ENCODE measurements at places on chromosomes 11 and 22.
A peak's percentile ranks its signal among the peaks of the same experiment; 100 is the strongest.

DNA sequence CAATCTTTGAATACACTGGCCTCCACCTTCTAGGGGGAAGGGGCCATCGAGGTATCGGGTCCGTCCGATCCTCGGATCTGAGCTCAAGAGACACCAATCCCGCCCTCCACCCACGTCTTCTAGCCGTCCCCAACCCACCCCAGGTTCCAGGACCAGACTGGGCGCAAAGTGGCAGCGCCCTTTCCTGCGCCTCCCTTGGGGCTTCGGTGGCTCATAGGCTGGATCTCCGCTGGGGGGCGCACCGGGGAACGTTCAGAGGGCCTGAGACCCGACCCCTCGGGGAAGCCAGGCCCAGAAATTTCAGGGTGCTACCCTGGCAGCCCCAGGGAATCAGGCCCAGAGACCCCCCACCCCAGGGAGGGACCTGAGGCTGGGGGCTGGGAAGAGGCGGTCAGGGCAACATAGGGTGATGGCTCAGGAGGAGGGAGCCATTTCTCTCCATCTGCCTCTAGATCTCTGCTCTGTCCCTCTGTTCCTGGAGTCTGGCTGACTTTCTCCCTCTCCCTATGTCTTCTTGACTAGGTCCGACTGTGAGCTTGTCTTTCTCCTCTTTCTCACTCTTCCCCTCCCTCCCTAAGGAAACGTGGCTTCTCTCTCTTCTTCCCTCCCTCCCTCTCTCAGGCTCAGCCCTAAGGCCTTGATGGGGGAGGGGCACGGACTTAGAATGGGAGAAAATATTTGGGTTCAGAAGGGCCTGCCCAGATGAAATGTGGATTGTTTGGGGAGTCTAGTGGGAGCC is 1.1 kb downstream of the CREB3L1 start:
- DNase-seq: peak; percentile 19

- DNase-seq: no peak
Measured at GRCh38 chr22:24834845-24835570, 29.0 kb downstream of the SGSM1 start.

- DNase-seq: no peak
Measured at GRCh38 chr22:39087881-39088684, 9.0 kb upstream of the APOBEC3H start.

GRCh38 chr11:97732011-97732632 is 1288.6 kb upstream of the CNTN5 start:
- DNase-seq: no peak

- peak; percentile 34 for DNase-seq
Measured at GRCh38 chr22:24424001-24424900, 3.1 kb upstream of the ADORA2A start.

- no peak for DNase-seq
Measured at GRCh38 chr11:47850337-47850736, 2.2 kb upstream of the NUP160 start.

DNA sequence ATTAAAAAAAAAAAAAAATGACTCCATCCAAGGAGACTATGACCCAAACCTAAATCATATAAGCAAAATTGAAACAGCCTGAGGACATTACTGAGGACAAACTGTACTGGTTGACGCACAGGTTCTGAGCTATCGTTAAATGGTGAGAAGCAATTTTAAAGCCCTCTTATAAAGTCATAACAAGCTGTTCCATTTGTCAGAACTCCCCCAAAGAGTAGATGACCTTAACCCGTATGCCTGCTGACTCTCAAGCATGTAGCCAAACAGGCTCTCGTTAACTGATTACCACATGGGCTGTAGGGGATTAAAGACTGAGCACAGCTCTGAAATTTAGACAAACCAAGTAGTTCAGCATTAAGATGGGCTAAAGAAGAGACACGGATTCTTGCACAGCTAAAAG is 2.2 kb downstream of the CRYAB start:
- no peak for DNase-seq

DNA sequence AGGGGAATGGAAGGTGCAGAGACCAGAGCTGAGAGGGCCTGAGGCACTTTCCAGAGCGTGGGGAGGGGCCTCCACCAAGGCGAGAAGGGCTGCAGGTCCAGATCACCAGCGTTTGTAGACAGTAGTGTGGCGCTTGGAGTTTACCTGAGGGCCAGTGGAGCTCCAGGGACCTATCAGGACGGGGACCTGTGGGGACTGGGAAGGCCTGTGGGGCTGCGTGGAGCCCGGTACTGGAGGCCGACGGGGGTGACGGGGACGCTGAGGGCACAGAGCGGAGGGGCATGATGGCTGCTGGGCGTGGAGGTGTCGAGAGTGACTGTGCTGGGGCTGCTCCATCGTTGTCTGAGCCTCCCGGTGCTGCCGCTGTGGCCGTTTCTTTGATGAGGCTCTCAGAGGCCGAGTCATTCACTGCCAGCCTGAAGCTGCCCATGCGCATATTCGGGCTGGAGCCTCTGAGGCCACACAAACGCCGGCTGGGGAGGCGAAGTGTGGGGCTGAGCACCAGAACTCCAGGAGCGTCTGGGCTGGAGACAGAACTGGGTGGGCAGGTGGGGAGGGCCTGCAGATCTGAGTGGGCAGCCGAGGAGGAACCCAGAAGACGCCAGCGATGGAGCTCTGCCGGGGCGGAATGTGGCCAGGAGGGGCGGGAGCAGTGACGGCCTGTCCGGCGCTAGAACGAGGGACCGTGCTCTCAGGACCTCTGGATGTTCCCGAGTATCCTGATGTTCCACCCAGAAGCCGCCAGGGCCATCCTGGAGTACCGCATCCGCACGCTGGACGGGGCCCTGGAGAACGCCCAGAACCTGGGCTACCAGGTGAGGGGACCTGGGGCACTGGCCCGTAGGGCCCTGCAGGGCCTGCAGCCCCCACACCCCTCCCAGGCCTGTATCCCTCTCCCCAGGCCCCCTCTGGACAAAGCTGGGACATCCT is 2.6 kb downstream of the PGGHG start:
- no peak for DNase-seq

DNA sequence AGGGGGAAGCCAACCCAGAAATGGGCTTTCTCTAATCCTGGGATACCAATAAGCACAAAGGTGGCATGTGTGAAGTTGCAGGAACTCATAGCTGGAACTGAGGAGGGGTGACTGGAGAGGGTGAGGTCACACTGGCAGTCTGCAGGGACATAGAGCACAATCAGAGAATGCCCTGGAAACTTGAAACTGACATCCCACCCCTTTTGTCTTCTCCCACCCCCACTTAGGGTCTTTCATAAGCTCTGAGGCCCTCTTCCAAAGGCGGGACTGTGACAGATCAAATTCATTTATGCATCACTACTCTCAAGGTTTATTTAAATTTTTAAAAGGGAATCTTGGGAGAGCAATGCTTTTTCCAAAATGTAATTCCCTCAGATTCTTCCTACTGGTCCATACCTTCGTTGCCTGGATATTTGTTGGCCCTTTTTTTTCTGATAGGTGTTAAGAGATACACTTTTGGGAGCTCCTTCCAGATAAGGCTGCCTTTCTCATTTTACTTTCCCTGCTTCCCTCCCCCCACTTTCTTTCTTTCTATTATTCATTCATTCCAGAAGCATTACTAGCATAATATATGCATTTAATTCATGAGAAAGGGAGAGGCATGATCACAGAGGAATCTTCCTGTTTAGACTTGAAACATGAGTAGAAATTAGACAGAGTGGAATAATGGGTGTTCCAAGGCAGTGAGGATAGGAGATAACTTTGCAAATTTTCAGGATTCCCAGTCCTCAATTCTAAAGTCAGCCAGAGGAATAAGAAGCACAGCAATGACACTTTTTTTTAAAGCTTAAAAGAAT is 14.8 kb downstream of the OR51E2 start:
- no peak for DNase-seq

- DNase-seq: no peak
Measured at GRCh38 chr22:47002692-47003091, 240.2 kb downstream of the TBC1D22A start.

DNA sequence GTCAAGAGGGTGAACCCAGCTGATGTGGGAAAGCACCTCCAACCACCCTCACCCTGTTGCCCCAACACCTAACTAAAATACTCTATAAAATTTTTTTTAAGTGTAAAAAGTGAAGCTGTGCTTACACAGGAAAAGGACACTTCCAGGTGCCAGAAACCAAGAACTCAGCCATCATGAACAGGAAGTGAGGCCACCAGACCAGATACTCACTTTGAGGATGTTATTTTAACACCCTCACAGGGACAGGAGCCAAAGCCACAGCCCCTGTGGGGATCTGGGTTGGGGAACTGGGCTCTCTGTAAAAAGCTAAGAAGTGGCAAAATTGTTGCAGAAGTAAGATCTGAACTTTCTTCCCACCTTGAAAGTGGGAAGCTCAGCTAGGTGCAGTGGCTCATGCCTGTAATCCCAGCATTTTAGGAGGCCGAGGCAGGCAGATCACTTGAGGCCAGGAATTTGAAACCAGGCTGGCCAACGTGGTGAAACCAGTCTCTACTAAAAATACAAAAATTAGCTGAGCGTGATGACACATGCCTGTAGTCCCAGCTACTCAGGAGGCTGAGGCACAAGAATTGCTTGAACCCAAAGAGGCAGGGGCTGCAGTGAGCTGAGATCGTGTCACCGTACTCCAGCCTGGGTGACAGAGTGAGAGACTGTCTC is 3.8 kb downstream of the RSPH14 start:
- DNase-seq: no peak

DNA sequence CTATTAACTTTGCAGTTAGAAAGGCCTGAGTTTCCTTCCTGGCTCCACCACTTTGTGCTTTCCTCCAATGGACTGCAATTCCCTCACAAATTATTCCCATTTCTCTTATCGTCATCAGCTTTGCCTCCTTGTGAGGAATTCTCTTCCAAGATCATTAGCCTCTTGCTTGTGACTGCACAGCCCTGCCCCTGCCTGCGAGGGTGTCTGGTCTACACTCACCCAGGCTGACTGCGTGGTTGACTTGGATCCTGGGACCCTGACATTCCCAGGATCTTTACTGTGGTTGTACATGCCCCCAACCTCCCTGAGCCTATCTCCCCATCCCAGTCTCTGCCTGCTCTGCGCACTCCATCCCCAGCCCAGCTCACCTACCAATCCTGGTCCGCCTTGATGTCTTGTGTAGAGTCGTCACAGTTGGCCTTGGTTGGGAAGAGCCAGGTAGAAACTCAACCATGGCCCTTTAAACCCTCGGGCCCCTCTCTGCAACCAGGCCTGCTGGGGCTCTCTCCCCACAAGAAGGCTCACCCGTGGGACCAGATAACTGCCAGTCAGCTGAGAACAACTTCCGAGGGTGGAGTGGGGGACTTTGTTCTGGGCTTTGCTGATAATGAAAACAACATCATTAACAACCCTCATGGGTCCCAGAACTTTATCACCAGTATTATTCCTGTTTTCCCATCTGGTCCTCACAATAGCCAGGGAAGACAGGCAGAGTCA is at the start of gene OR2AT4:
TSS of gene OR2AT4 (minus strand) at position 421 of the 717 bp plus-strand sequence.
- DNase-seq: no peak

DNA sequence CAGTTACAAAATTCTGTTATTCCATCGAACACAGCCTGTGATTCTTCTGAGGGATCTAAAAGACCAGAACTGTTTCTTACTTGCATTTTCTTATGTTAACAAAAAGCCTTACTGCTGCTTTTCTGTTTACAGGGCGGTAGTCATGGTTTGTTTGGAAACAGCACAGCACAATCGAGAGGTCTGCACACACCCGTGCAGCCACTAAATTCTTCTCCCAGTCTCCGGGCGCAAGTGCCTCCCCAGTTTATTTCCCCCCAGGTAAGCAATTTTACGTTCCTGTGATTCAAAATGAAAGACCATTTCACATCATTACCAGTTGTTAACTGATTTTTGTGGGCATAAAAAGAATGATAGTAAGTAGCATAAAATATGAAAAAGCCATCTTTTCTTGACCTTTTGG is 60.8 kb upstream of the ADSL start:
- DNase-seq: no peak

DNA sequence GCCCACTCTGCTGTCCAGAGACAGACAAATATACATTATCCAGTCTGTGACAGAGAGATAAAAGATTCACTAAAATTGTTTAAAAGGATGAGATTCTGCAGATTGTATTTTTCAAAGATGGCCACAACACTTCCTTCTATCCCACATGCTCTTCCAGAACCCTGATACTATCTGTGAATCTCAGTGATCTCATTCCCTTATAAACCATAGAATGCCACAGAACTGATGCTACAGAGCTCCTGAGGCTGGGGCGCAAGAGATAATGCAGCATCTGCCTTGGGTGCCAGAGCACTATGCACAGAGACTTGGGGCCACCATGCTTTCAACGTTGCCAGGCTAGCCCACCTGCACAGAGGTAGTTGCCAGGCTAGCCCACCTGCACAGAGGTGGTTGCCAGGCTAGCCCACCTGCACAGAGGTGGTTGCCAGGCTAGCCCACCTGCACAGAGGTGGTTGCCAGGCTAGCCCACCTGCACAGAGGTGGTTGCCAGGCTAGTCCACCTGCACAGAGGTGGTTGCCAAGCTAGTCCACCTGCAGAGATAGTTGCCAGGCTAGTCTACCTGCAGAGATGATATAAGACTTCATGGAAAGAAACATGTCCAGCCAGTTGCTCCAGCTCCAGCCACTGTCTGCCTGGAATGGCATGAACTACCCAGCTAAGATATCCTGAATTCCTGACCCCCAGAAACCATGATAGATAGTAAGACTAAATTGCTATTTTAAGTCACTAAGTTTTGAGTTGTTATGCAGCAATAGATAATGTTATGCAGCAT is 17.6 kb upstream of the SEPTIN5 start:
- no peak for DNase-seq

- DNase-seq: no peak
Measured at GRCh38 chr22:48574776-48575617, 1252.7 kb downstream of the BRD1 start.

- peak; percentile 69 for DNase-seq
Measured at GRCh38 chr11:77047007-77047927, 13.1 kb downstream of the B3GNT6 start.

- no peak for DNase-seq
Measured at GRCh38 chr11:94107363-94107762, 21.3 kb upstream of the PANX1 start.

GRCh38 chr22:27137871-27138337 is 480.5 kb downstream of the MIAT start:
- DNase-seq: no peak

DNA sequence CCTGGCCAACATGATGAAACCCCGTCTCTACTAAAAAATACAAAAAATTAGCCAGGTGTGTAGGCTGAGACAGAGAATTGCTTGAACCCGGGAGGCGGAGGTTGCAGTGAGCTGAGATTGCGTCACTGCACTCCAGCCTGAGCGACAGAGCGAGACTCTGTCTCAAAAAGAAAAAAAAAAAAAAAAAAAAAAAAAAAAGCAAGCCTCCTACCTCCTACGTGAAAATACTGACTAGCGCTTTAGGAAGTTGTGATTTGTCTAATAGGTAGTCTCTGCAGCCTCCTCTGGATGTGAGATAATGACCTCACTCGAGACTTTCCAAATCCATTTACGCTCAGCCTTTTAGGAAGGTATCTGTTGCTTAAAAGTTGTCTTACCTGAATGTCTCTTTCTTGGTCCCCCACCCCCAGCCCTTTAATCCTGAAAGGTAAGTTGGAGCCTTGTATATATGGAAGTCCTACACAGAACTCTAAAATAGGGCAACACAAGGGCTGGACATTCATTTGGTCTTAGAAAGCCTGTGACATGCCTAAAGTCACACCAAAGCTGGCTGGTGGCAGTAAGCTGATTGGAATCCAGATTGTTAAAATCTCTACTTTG is 5.5 kb downstream of the SEPTIN3 start:
- no peak for DNase-seq

Data from activated CD4-positive, alpha-beta T cell treated with anti-CD3 and anti-CD28 coated beads, Interleukin-2, amount 50 U/mL, for 4 hours (primary cell).